Ascending aorta (tissue), 2 donors: ENCODE measurements at places on chromosomes 1 and 21.

- no peaks in the 10 kb centered on the region for H3K27me3 ChIP-seq
- DNase-seq = no peak
- H3K27ac ChIP-seq = no peak overlapping the region
- no peak overlapping the region for H3K4me3 ChIP-seq
- peaks cover 88% of the 10 kb centered on the region for H3K36me3 ChIP-seq
Measured at GRCh38 chr1:77926561-77927357, 38.3 kb downstream of the NEXN start.

GRCh38 chr1:201877877-201878401, 10.8 kb upstream of the SHISA4 start:
- peaks cover 25% of the 10 kb centered on the region for H3K36me3 ChIP-seq
- peaks cover 3% of the 10 kb centered on the region for H3K4me1 ChIP-seq
- peak overlapping the region; percentile 65 for H3K27ac ChIP-seq
- no peaks in the 10 kb centered on the region for H3K27me3 ChIP-seq
- no peak overlapping the region for H3K4me3 ChIP-seq

GRCh38 chr1:10228528-10228927, 18.2 kb downstream of the KIF1B start:
- peaks cover 6% of the 10 kb centered on the region for H3K36me3 ChIP-seq
- peaks cover 21% of the 10 kb centered on the region for H3K4me1 ChIP-seq
- no peaks in the 10 kb centered on the region for H3K27me3 ChIP-seq
- DNase-seq = no peak
- no peak overlapping the region for H3K27ac ChIP-seq

DNA sequence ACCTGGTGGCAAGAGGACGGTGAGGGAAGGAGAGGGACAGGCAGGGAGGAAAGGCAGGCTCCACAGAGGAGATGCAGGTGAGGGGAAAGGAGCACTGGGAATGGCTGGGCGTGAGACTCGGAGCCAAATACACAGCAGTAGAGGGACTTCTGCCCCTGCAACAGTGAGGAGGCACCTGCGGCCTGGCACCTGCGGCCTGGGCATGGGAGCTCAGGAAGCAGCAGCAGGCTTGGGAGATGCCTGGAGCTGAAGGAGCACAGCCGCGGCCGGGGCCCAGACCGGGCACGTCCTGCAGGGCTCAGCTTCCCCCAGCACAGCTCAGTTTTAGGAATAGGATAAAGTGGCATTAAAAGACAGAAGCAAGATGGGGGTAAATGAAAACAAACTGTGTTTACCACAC, 20.9 kb upstream of the TSPEAR start:
- DNase-seq = no peak
- no peak overlapping the region for H3K27ac ChIP-seq

DNA sequence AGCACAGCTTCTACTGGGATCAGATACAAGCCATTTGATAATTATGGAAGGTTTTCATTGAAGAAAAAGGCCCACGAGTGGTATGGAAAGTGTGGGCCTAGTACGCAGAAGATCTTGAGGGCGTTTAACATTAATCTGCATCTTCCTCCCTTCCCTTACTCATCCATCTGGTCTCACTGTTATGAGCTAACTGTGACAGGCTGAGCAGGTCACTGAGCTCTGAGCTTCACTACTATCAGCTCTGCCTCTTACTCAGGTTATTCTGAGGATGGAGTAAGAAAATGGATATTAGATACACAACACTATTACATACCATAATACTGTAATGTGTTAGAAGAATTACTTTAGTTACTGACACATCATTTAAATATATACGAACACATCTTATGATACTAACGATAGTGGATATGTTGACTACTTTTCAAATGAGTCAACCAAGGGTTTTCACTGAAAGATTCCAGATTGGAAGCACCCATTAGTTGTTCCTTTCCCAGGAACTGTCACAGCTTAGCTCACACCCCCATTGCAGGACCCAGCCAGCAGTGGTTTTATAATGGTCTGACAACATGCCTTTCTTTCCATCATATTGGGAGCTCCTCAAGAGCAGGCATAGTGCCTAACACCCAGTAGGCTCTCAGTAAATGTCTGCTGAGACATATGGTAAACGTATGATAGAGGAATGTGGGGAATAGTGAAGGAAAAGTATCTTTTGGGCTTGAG, 97.8 kb upstream of the C8B start:
- no peak overlapping the region for H3K4me3 ChIP-seq
- H3K36me3 ChIP-seq = no peaks in the 10 kb centered on the region
- H3K27ac ChIP-seq = no peak overlapping the region
- H3K27me3 ChIP-seq = no peaks in the 10 kb centered on the region

DNA sequence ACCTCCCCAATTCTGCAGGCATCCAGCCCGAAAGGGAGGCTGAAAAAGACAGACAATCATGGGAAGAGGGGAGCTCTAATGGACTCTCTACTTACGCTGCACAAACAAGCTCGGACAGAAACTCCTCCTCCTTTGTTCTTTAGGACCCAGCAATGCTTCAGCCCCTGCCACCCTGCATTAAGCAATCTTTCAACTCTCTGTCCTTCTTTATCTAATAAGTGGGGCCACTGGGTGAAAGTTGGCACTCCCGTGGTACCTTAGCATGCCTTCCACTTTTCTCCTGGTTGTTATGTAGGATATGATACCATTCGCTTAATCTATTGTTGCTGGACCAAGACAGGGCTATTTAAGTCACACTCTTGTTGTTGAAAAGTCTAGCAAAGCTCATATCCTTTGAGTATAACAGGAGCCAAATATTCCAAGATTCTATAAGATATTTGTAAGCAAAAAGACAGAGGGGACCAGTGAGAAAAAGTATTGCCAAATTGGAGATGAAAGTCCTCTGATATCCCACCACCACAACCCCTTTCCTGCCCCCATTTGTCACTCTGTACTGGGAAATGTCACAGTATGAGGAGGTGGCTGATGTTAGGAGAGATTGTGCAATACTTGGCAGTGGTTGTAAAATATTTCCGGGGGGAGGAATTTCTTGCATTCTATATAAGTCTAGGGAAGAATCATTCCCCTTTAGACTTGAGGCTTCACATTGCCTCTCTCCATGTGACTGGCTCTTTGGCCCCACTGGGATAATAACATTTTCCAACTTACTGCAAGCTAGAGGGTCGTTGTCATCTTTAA, 137.3 kb upstream of the GJB5 start:
- H3K4me1 ChIP-seq = no peaks in the 10 kb centered on the region
- no peaks in the 10 kb centered on the region for H3K36me3 ChIP-seq
- H3K27ac ChIP-seq = no peak overlapping the region
- DNase-seq = no peak

GRCh38 chr1:25199819-25200620, 32.3 kb downstream of the SYF2 start:
- DNase-seq = no peak
- no peaks in the 10 kb centered on the region for H3K36me3 ChIP-seq
- no peak overlapping the region for H3K27ac ChIP-seq
- H3K4me1 ChIP-seq = peaks cover 5% of the 10 kb centered on the region
- no peaks in the 10 kb centered on the region for H3K27me3 ChIP-seq
- no peak overlapping the region for H3K4me3 ChIP-seq

DNA sequence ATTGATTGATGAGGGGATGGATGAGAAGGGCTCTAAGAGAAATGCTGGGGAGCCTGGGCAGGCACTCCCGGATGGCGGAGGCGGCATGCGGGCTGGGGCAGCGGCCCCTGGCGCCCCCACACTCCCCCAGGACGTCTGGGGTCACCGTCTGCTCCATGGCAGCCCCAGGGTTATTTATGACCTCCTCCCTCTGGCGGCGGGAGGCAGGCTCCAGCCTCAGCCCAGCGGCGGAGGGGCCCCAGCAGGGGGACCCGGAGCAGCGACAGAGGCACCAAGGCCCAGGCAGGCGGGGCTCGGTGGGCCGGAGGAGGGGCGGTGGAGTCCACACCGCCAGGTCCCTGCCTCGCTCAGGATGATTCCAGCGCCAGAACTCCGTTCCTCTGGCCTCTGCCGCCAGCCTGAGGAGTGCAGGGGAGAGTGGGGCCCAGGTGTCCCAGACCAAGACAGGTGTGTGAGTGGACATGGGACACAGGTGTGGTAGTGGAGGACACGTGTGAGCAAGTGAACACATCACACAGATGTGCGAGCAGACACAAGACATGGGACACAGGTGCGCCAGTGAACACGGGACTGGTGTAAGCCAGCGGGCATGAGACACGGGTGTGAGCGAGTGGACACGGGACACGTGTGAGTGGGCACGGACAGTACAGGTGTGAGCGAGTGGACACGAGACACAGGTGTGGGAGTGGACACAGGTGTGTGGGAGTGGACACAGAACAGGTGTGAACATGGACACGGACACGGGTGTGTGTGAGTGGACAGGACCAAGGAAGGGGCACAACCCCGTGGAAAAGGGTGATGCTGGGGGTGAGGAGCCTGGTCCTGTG, 2.5 kb upstream of the SAMD11 start:
- H3K4me1 ChIP-seq = peaks cover 22% of the 10 kb centered on the region
- H3K4me3 ChIP-seq = peak overlapping the region; percentile 28
- H3K27ac ChIP-seq = no peak overlapping the region
- DNase-seq = no peak
- H3K27me3 ChIP-seq = peaks cover 2% of the 10 kb centered on the region

DNA sequence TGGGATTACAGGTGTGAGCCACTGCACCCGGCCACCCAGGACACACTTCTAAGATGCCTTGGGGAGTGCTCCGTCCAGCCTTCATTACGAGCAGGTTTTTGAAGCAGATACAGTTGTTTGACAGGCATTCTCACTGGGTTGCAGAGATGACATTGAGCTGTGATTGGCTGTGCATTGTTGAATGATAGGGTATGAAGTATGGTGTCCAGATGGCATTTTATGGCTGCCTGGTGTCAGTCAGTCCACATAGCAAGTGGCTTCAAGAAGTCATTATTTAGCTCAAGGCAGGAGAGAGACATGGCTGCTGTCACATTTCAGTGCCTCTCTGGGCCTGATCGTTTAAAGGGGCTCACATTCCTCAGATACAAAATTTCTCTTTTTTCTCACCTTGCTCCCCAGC, 14.8 kb upstream of the PADI2 start:
- no peak overlapping the region for H3K27ac ChIP-seq
- H3K4me1 ChIP-seq = no peaks in the 10 kb centered on the region
- DNase-seq = no peak
- no peaks in the 10 kb centered on the region for H3K27me3 ChIP-seq
- H3K36me3 ChIP-seq = no peaks in the 10 kb centered on the region
- no peak overlapping the region for H3K4me3 ChIP-seq

- H3K36me3 ChIP-seq = no peaks in the 10 kb centered on the region
- no peaks in the 10 kb centered on the region for H3K27me3 ChIP-seq
- peaks cover 12% of the 10 kb centered on the region for H3K4me1 ChIP-seq
- no peak overlapping the region for H3K4me3 ChIP-seq
- DNase-seq = no peak
Measured at GRCh38 chr1:39957299-39958015, 2.5 kb downstream of the MFSD2A start.

GRCh38 chr1:32758177-32758794, 55.7 kb upstream of the SYNC start:
- peak overlapping the region; percentile 24 for H3K27ac ChIP-seq
- H3K36me3 ChIP-seq = no peaks in the 10 kb centered on the region
- no peak for DNase-seq
- no peaks in the 10 kb centered on the region for H3K27me3 ChIP-seq
- H3K4me1 ChIP-seq = peaks cover 12% of the 10 kb centered on the region

GRCh38 chr1:243246916-243247315, 8.2 kb downstream of the CEP170 start:
- no peak overlapping the region for H3K4me3 ChIP-seq
- H3K4me1 ChIP-seq = peaks cover 18% of the 10 kb centered on the region
- no peaks in the 10 kb centered on the region for H3K27me3 ChIP-seq

DNA sequence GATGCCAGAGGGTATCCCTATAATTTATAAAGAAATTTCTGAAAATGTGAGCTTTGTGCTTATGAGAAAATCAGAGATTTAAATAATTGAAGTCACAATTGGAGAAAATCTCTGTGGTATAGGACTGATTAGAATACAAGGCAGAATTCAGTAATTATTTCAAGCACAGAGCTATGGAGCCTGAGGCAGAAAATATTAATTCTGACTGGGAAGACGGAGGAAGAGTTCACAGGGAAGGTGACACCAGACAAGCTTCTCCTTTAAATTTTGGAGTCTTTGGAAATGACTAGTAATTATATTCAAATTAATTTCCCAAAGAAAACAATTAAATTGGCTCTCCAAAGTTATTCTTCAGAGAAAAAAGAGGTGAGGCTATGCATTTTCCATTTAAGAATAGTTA, 121.5 kb downstream of the CHRM3 start:
- H3K27me3 ChIP-seq = no peaks in the 10 kb centered on the region
- no peak for DNase-seq
- no peak overlapping the region for H3K4me3 ChIP-seq
- H3K36me3 ChIP-seq = no peaks in the 10 kb centered on the region
- H3K27ac ChIP-seq = no peak overlapping the region
- H3K4me1 ChIP-seq = no peaks in the 10 kb centered on the region

- DNase-seq = no peak
- no peaks in the 10 kb centered on the region for H3K4me1 ChIP-seq
- H3K4me3 ChIP-seq = no peak overlapping the region
- no peaks in the 10 kb centered on the region for H3K36me3 ChIP-seq
- H3K27ac ChIP-seq = no peak overlapping the region
- H3K27me3 ChIP-seq = no peaks in the 10 kb centered on the region
Measured at GRCh38 chr1:75514270-75514669, 96.6 kb downstream of the SLC44A5 start.

DNA sequence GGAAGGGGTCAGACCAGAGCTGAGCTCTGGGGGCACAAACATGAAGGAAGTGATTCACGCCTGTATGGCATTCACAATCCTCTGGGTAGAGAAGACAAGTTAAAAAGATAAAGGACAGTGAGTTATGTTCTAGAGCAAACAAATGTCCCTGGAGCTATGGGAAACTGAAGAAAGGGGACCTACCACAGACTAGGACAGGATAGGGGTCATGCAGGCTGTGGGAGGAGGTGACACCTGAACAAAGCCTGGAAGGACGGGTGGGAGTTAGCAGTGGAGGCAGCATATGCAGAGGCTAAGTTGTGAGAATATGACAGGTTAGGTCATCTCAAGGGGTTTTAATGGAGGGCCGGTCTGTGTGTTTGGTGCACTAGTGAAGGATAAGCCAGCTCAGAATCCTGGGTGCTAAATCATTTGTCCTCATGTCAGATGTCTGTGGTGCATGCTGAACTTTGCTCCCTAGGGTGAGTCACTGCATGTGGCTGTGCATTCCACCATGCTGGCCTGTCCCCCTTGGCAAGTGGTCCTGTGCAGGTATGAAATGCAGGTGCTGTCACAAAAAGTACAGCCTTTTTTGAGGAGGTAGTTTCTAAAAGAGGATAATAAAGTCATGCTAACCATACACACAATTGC, 28.5 kb downstream of the TNN start:
- no peak overlapping the region for H3K4me3 ChIP-seq
- DNase-seq = no peak
- H3K36me3 ChIP-seq = no peaks in the 10 kb centered on the region
- no peaks in the 10 kb centered on the region for H3K4me1 ChIP-seq
- H3K27me3 ChIP-seq = no peaks in the 10 kb centered on the region

GRCh38 chr1:170520601-170521000, 11.4 kb upstream of the GORAB start:
- no peaks in the 10 kb centered on the region for H3K36me3 ChIP-seq
- no peak for DNase-seq
- H3K27ac ChIP-seq = no peak overlapping the region
- no peak overlapping the region for H3K4me3 ChIP-seq

- H3K36me3 ChIP-seq = no peaks in the 10 kb centered on the region
- H3K4me3 ChIP-seq = no peak overlapping the region
Measured at GRCh38 chr21:39670701-39671100, 58.0 kb downstream of the B3GALT5 start.
